A549 (cell line): ENCODE measurements at places on chromosomes 3 and 15. TPM values are rescaled to one million over a fixed set of nuclear protein-coding genes. Genes with fewer than 3 reads are reported as not detected.

The SCN11A gene
- 0.01 TPM in 1 of 3 replicates, not detected in the others for polyA plus RNA-seq

The IL17RD gene
- polyA plus RNA-seq, result 0.89 to 0.99 TPM (median 0.98 TPM) in 3 replicates

The ACAN gene
- polyA plus RNA-seq, result 0.01 to 0.05 TPM in 2 of 3 replicates, not detected in the other

DNA sequence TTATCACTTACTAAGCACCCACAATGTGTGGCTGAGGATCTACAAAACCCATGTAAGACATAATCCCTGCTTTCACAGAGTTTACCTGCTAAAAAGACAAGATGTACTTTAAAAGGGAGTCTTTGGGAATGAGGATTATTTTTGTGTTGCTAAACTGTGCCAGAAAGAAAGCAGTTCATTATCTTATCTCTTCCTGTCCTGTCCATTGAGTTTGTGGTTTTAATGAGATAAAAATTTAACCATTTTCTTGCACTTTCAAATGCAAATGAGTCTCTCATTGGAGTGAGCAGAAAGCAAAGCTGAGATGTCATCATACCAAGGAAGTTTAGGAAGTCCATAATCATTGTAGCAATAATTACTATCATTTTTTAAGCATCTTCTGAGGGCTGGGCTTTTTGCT lies 231.2 kb upstream of the ADAMTS9 start:
- no peak for DNase-seq

DNA sequence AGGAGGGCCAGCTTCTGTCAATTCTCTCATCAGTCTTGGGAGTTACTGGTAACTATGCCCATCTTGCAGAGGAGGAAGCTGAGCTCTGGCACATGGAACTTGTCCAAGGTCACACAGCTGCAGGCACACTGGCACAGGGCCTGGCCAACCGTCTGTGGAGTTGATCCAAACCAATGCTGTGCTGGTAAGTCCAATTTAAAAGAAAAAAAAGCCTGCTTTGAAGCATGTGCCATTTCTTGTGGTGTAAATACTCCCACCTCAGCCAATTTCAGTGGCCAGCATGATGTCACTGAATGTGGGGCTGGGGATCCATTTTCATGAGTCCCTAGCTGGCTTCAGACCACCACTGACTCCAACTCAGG lies 83.4 kb downstream of the CHSY1 start:
- DNase-seq, result no peak

DNA sequence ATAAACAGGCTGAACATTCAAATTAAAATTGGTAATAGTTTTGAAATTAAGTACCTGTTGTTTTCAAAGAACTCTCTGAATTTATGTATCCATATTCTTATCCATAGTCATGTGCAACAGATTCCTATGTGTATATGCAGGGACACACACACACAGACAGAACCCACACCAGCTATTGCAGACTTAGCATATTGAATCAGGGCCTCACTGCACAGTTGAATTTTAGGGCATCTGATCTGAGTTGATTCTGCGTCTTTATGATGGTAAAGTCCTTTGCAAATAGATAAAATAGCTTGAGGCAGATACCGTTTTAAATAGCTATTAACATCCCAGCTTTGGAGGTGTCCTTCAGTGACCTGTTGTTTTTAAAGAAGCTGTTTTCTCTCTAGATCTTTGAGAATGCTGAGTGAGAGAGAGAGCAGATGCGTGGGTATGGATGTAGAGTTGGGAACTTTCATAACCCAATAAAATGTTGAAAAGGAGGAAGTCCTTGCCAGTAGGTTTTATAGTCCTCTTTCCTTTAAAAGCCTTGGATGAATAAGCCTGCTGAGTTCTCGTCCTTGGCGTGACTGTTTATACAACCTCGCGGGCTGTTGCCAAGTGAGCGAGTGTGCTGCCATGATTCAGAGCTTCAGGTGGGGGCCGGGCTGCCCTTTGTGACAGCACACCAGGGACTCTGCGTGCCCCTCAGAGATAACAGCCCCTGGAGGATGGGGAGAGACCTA lies 18.3 kb downstream of the MYZAP start:
- DNase-seq, result peak; percentile 72

- DNase-seq, result no peak
Measured at GRCh38 chr3:53820084-53820483, 26.1 kb downstream of the CHDH start.

DNA sequence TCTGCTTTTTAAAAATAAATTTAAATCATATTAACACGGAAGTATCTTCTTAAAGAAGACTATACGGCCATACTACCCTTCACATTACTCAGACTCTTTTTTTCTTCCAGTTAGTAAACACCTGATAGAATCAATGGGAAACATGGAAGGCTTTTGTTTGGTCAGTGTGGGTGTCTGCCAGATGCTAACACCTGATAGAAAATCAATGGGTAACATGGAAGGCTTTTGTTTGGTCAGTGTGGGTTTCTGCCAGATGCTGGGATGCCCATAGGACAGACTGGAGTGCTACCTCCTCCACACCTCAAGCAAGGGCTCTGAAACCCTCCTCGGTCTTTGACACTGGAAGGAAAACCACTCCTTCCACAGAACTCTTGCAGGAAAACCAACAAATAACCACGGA lies 29.2 kb downstream of the HACL1 start:
- DNase-seq, result no peak

DNA sequence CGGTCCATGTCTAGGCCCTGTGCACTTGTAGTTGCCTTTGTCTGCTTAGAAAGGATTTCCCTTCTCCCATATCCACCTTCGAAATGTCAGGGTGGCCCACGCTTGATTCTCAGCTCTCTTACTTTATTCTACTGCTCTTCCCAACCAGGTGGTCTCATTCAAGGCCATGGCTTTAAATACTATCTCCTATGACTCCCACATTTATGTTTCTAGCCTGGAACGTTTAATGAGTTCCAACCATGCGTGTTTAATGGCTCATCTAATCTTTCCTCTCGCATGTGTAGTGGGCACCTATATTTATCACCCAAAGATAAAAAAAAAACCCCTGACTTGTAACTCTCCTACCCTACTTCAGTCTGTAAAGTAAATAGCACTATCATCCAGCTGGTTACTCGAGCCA lies 727.2 kb upstream of the CFAP20DC start:
- no peak for DNase-seq

- DNase-seq, result no peak
Measured at GRCh38 chr3:37988931-37989525, 1.6 kb upstream of the VILL start.
